ENCODE measurements at places on chromosomes 12 and 14.

GRCh38 chr14:90444077-90444696 lies 47.4 kb downstream of the CALM1 start:
- no peak for DNase-seq

GRCh38 chr14:57008534-57008933 lies 198.3 kb upstream of the OTX2 start:
- no peak for DNase-seq

GRCh38 chr14:54025661-54026060 lies 69.0 kb upstream of the BMP4 start:
- no peak for DNase-seq

GRCh38 chr14:59363531-59364226 lies 101.5 kb downstream of the GPR135 start:
- DNase-seq = no peak

- no peak for DNase-seq
Measured at GRCh38 chr12:132748319-132748718, 13.3 kb downstream of the ANKLE2 start.

DNA sequence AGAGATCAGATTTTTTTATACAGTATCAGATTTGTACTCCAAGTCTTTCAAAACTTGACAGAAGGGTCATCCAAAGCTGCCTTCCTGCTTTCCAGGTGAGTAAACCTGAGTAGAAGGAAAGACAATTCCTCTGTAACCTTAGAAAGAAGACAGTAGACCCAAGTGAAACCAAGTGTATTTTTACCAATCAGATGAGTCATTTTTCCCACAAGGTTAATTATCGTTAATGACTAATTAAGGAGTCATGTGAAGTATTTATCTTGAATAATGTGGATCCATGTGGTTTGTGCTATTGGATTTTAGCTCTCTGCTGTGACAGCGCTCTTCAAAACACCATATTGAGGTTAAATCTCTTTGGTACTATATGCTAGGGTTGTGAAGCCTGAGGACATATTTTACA lies 74.0 kb upstream of the PELI2 start:
- no peak for DNase-seq

DNA sequence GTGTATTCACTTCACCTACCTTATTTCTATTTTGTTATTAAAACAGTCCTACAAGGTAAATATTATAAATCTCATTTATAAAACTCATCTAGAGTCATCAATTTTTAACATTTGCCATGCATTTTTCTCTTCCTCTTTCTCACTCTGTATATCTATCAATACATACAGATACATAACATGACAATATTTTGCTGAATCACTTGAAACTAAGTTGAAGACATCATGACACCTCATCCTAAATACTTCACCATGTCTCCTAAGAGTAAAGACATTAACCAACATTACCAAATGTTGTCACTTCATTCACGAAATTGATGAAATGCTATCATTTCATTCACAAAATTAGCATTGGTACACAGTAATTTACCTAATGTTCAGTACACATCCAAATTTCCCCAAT lies 181.8 kb downstream of the PAX9 start:
- DNase-seq = no peak

DNA sequence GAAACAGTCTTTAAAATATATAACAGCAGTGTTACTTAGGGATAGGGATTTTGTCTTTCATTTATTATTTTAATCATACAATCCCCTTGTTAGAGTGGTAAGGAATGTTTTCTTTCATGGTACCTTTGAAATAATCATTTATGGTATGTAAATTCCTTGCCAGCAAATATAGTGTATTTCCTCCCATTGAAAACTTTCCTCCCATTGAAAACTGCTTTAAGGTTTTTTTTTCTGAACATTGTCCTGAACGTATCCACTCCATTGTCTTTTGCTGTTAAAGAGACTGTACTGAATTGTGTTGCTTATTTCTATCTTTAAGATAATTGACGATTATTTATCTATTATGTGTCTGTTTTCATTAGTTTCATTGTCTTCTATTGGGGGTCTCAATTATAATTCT lies 83.5 kb downstream of the PPHLN1 start:
- no peak for DNase-seq

DNA sequence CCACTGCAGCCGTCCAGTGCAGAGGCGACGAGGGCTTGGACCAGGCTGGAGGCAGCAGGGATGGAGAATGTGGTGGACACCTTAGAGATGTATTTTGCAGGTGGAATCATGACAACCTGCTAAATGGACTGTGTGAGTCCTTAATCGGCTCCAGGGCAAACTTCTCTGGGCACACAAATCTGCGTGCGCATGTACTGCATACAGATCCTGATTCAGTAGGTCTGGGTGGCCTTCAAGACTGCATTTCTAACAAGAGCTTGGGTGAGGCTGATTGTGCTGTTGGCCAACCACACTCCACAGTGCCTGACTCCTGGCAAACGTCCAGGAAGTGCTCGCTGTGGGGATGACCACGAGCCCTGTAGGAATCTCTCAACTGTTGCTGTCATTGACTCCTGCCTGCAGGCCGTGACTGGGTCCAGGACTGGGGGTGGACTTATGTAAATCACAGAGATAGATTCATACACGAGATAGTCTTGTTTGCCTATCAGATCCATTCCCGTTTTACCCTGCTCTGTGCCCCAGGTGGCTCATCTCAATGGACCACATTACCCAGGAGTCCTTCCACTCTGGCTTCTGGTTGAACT lies 27.2 kb downstream of the JDP2 start:
- DNase-seq = no peak

- DNase-seq = no peak
Measured at GRCh38 chr14:80850197-80850814, 91.2 kb downstream of the CEP128 start.

GRCh38 chr12:63018273-63018672 lies 83.3 kb upstream of the PPM1H start:
- DNase-seq = no peak

- DNase-seq = no peak
Measured at GRCh38 chr14:72800848-72801370, 93.0 kb downstream of the DPF3 start.

DNA sequence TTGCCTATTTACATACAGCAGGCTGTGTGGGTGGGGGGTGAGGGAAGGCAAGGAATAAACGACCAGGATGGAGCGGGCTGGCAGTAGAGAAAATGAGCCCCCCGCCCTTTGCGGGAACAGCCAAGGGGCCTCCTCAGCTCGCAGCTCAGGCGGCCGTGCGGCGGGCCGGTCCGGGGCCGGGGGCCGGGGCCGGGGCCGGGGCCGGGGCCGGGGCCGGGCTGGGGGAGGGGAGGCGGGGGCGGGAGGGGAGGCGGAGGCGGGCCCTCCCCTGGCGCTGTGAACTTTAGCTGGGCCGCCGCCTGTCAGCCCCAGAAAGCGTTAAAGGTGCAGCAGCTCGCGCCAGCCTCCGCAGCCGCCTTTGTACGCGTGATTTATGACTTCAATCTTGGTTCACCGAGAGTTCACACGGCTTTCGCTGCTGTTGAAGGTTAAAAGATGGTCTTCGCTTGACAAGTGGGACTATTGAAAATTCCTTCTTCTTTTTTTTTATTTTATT lies 28.8 kb downstream of the HOXC4 start:
- DNase-seq = peak; percentile 58

GRCh38 chr14:23028799-23029198 lies 5.9 kb downstream of the PSMB5 start:
- DNase-seq = peak; percentile 63

DNA sequence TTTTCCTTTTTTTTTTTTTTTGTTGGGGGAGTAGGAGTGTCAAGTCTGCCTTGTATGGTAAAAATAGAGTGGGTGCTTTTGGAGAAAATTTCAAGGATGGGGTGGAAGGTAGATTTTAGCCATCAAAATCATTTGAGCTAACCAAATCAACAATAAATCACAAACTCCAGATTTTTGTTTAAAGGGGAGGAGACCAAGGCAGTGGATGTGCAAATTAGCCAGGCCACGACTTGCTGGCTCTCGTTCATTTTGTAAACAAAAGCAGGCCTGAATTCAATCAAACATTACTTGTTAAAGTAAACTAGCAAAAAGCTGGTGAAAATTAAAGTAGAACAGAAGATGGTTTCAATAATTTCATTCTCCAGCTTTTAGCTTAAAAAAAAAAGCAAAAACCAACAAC lies 387.2 kb downstream of the BMP4 start:
- DNase-seq = no peak

GRCh38 chr14:52153939-52154338 lies 85.1 kb upstream of the NID2 start:
- no peak for DNase-seq

DNA sequence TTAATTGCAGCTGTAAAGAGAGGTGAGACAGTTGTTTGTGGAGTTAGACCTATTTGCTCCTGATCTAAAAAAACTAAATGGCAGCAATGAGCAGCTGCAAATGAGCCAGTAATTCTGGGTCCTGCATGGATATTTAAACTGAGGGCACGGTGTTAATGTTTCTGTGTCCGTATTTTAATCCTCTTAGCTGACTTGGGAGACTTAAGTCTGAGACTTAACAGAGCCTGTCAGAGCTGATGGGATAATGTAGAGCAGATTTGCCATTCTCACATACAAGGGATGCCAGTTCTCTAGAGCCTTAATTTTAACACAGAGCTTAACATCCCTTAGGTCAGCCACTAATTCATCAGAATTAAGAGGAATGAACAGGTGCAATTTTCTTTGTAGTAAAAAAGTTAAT lies 178.6 kb upstream of the PDE3A start:
- no peak for DNase-seq

DNA sequence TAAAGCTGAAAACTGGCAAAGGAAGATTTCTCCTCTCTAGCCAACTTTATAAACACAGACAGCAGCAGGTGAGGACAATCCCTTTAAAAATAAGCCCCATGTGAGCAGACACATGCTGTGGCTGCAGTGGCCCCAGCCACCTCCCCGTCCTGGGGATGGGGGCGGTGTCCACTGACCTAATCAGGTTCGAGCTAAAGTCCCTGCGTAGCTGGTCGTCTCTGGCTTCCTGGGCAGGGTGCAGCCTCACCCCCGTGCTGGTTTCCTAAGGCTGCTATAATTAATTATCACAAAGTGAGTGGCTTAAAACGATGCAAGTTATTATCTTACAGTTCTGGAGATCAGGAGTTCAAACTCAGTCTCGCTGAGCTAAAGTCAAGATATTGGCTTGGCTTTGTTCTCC lies 1.0 kb downstream of the BDKRB1 start:
- no peak for DNase-seq

GRCh38 chr12:76586764-76587395 lies 27.3 kb upstream of the OSBPL8 start:
- peak; percentile 56 for DNase-seq

DNA sequence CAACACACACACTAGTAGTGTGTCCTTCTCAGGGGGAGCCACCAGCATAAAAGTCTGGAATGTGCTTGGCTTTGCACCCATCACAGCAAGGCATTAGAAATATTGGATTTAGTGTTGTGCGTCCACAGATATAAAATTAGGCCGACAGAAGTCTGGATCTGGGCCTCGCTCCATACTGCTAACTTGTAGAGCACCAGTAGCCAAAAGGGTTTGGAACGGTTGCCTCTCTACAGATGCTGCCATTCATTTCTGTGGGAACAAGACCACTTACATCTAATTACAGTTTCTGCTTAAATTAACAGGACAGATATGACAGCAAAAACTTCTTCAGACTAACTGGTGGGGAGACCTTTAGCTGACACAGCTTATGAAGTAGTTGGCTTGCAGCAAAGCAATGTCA lies 94.2 kb downstream of the EXOC5 start:
- no peak for DNase-seq
